Bone marrow (tissue), 2 donors: ENCODE measurements at places on chromosomes 7 and 10.

DNA sequence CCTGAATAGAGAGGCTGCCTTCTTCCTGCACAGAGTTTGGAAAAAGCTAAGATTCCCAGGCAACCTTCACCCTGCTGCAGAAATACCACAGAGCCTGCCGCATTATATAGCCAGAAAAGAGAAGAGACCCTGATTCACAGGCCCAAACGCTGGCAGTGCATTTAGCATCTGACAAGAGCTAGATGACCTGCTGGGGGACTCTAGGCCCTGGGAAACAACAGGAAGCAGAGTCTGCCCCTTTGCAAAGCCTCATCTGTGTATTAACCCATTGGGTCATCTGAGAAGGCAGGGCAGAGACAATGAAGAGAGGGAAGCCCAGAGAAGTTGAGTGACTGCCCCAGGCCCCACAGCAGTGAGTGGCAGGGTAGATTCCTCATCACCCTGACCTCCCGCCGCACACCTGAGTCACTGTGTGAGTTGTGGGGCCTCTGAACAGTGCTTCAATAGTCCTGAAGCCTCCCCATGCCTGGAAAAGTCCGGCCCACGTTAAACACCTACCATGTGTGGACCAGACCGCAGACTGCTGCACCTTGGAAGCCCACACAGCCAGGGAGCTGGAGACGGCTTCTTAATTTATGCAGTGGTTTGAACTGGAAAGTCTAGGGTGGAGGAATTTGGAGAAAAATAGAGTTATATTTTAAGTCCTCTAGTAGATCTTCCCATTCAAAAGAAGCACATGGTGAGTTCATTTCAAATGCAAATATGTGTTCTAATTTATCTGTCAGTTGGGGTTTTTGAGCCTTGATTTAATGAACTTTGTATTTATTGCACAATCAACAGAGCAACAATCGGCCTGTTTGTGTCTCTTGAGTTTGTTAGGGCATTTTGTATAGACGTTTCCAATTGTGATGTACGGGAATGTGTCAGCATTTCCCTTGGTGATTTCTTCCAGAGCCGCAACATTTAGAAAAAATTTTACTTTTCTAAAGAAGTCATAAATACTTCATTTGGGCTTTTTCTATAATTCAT lies 80.4 kb upstream of the GPR26 start:
- no peak for DNase-seq

- peak; percentile 24 for DNase-seq
Observed at GRCh38 chr10:24920907-24921881, 31.2 kb downstream of the PRTFDC1 start.

DNA sequence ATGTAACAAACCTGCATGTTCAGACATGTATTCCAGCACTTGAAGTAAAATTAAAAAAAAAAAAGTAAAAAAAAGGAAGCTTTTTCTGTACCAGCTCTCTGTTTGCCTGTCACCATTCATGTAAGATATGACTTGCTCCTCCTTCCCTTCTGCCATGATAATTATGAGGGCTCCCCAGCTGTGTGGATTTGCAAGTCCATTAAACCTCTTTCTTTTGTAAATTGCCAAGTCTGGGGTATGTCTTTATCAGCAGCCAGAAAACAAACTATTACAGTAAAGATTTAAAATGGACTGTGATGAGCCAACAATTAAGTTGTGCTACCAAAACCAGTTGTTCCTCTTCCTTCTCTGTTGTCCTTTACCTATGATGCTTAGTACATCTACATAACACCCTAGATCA lies 619.6 kb downstream of the ARL4A start:
- DNase-seq, result no peak

- no peak for DNase-seq
Observed at GRCh38 chr7:155843426-155844018, 31.3 kb upstream of the SHH start.

- DNase-seq, result no peak
Observed at GRCh38 chr10:51082857-51083256, 8.6 kb downstream of the PRKG1 start.

DNA sequence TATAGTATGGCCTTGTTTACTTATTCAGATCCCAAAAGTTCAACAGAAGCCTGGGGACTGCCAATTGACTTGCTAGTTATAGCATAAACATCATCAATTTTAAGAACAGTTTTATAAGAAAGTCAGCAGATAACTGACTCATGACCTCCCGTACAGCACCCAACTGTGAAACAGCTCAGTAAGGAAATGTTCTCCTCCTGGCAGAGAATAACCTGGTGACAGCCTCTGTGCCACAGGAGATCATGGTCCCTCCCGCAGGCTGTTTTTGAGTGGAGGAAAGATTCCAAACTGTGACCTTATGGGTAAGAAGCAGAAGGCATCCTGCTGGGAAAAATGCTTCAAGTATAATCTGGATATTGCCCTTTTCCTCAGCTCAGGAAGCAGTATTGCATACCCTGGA lies 182.5 kb downstream of the SEMA3D start:
- no peak for DNase-seq

DNA sequence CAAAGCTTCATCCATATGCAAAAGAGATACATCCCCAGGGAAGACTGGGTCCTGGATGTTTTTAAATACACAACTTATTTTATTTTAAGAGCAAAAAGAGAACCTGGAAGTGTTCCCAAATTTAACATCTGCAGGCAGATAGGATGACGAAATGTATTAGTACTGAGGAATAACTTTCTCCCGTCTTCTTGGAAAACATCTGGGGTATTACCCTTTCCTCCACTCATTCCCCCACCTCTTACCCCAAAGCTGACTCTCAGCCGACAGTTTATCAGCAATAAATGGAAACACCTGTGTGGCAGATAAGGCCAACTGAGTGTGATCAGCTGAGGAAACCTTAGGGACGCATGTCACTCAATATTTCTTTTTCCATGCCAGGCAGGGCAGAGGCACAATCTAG lies 435.6 kb upstream of the NPVF start:
- no peak for DNase-seq

DNA sequence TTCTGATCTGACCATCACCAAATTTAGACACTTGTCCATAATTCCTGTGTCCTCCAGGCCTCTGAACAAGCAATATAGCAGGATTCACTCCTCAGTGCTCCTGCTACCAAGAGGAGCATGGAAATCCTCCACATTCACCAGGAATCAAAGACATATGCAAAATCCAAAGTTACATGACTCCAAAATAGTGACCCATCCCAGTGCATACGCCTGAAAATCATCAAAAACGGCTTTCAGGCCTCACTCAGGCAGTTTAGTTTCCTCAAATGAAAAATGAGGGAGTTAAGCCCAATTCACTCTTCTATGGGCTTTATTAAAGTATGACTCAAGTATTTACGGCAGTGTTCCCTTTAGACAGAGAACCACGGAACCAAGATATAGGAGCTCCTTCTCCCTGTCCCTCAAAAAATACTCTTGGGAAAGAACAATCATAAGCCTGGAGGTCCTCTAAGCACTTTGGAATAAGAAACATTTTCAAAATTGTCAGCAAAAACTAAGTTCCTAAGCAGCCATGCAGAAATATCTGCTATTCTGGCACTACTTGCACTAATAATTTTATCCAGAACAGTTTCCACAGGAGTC lies 240.7 kb downstream of the PARD3 start:
- DNase-seq, result no peak

- no peak for DNase-seq
Observed at GRCh38 chr7:27128034-27128433, 2.5 kb downstream of the HOXA4 start.

DNA sequence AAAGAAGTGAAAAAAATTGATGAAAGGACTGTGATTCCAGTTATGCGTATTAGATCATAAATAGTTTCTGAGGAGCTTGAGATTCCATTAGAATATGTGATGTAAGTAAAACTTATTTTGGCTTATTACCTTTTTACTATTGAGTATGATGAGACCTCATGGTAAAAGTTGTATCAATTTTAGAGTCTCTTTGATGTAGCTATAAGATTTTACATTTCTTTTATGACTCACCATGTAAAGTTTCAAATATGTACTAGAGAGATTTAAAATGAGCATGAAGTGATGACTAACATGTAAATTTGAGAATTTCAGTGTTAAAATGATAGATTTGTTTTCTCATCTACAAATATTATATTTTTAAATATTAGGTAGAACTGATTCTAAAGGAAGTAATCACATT lies 276.5 kb downstream of the OTUD1 start:
- no peak for DNase-seq

GRCh38 chr7:100802951-100803350 lies 24.4 kb downstream of the EPHB4 start:
- DNase-seq, result no peak

- DNase-seq, result no peak
Observed at GRCh38 chr10:45380903-45381620, 7.0 kb downstream of the ALOX5 start.

- DNase-seq, result no peak
Observed at GRCh38 chr7:22443370-22444180, 56.4 kb downstream of the STEAP1B start.

- DNase-seq, result no peak
Observed at GRCh38 chr7:91355695-91356435, 91.6 kb downstream of the FZD1 start.

DNA sequence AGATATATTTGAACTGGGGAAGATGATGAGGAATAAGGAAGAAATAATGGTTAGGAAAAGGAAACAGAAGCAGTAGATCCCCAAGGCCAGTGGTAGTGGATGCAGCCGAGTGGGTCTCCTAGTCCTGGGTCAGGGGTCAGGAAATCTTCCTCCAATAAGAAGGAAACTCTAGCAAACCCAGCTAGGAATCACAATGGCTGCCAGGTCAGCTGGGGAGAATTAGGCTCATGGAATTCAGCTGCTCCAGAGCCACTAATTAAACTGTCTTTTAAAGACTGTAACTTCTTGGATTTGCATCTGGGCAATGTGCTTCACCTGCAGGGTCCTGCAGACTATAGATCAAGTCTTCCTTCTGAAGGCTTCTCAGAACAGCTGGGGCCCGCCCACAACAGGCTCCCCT lies 644.4 kb downstream of the KCNMA1 start:
- no peak for DNase-seq

DNA sequence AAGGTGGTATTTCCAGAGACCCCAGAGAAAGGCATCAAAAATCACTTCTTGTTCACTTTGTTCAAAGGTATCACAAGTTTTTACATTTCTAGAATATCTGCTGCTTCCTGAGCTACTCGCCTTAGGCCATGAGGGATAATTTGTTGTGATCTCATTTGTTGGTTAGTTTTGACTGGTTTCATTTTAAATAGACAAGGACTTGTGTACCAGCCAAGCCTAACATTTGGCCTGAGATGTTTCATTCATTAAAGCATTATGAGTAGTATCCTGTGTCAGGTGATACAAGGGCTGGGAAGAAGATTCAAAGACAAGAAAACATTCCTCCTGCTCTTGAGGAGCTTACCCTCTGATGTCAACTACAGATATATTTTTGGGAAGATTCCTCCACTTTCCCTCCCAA lies 170.3 kb upstream of the FAM171A1 start:
- DNase-seq, result no peak

DNA sequence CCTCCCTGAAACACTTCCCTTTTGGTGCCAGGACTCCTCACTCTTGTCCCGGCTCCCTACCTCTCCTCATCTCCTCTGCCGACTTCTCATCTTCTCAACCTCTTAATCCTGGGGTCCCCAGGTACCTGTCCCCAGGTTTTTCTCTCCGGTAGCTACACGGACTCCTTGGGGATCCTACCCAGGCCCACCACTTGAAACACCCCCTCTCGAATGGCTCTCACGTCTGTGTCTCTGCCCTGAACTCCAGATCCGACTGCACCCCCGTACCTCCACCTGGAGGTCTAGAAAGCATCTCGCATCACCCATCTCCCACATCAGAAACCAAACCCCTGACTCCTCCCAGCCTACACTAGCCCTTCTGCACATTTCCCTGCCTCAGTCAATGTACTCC lies 4.8 kb downstream of the TBATA start:
- no peak for DNase-seq

GRCh38 chr7:2818121-2818520 lies 26.0 kb downstream of the GNA12 start:
- no peak for DNase-seq
